H1 (cell line): ENCODE measurements at places on chromosomes 1 and 21. TPM values are rescaled to one million over a fixed set of nuclear protein-coding genes. Genes with fewer than 3 reads are reported as not detected.

Gene TFAP2E
- total RNA-seq, result 0.50 and 0.61 TPM in 2 replicates

GRCh38 chr1:220703305-220703704 is 13.1 kb downstream of the C1orf115 start:
- no peaks in the 10 kb centered on the region for H3K36me3 ChIP-seq
- H3K27me3 ChIP-seq, result no peaks in the 10 kb centered on the region
- DNase-seq, result no peak
- no peak overlapping the region for H3K4me3 ChIP-seq

GRCh38 chr1:10210841-10211804 is 753 bp downstream of the KIF1B start:
- no peaks in the 10 kb centered on the region for H3K27me3 ChIP-seq
- peak overlapping the region; percentile 72 for H3K27ac ChIP-seq
- peaks cover 4% of the 10 kb centered on the region; the same call in 1 of the 2 replicates for H3K4me1 ChIP-seq
- H3K4me3 ChIP-seq, result peak overlapping the region; percentile 93

DNA sequence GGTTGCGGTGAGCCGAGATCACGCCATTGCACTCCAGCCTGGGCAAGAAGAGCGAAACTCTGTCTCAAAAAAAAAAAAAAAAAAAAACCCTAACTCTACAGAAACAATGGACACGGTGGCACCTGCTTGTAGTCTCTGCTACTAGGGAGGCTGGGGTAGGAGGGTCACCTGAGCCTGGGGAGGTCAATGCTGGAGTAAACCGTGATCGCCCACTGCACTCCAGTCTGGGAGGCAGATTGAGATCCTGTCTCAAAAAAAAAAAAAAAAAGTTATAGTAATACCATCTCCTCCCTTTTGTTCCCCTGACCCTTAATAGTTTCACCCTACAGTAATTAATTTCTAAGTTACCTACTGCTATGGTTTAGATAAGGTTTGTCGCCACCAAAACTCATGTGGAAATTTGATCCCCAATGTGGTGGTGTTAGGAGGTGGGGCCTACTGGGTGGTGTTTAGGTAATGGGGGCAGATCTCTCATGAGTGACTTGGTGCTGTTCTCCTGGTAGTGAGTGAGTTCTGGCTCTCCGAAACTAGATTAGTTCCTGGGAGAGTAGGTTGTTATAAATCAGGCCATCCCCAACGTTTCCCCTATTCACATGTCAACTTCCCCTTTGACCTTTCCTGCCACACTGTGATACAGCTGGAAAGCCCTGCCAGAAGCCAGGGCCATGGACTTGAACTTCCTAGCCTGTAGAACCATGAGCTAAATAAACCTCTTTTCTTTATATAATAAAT is 9.8 kb downstream of the FBXO42 start:
- H3K4me3 ChIP-seq, result no peak overlapping the region
- H3K4me1 ChIP-seq, result no peaks in the 10 kb centered on the region
- H3K27me3 ChIP-seq, result no peaks in the 10 kb centered on the region
- DNase-seq, result no peak
- H3K27ac ChIP-seq, result no peak overlapping the region
- H3K36me3 ChIP-seq, result no peaks in the 10 kb centered on the region

GRCh38 chr1:151515265-151515664 is 4.1 kb downstream of the CGN start:
- H3K4me3 ChIP-seq, result no peak overlapping the region
- H3K36me3 ChIP-seq, result peaks cover 19% of the 10 kb centered on the region; the same call in 1 of the 2 replicates
- DNase-seq, result no peak

DNA sequence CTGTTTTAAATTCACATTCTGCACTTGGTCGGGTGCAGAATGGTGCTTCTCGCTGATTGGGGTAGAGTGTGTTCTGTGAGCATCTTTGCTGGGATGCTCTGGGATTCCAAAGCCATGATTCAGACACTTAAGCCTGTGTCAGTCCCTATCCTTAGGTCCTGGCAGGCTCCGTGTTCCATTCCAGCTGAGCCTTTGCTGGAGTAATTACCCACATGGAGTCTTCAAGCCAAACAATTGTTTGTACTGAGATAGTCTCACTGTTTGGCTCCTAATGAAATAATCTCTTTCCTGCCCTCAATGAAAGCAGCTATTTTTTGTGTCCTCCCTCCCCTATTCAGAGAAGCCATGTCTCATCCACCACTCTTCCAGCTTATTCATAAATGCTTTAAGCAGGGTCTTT is 18.7 kb downstream of the SMAP2 start:
- H3K36me3 ChIP-seq, result no peaks in the 10 kb centered on the region
- H3K27me3 ChIP-seq, result no peaks in the 10 kb centered on the region
- no peaks in the 10 kb centered on the region for H3K4me1 ChIP-seq
- no peak overlapping the region for H3K4me3 ChIP-seq

- H3K27ac ChIP-seq, result no peak overlapping the region
- H3K36me3 ChIP-seq, result no peaks in the 10 kb centered on the region
- H3K27me3 ChIP-seq, result no peaks in the 10 kb centered on the region
- no peak for DNase-seq
These were observed 260.6 kb downstream of the SMYD3 start for GRCh38 chr1:246246430-246246829.

Gene IL20
- not detected in 2 replicates for total RNA-seq

Gene GBP7
- total RNA-seq, result not detected in 2 replicates

GRCh38 chr1:113901191-113901590 is 3.4 kb downstream of the AP4B1 start:
- H3K4me1 ChIP-seq, result peaks cover 1% of the 10 kb centered on the region
- no peak overlapping the region for H3K27ac ChIP-seq

- H3K27ac ChIP-seq, result no peak overlapping the region
- H3K36me3 ChIP-seq, result no peaks in the 10 kb centered on the region
- no peak for DNase-seq
These were observed 83.7 kb upstream of the EDN2 start for GRCh38 chr1:41568204-41568603.

- H3K4me1 ChIP-seq, result peaks cover 3% of the 10 kb centered on the region; the same call in 1 of the 2 replicates
- H3K36me3 ChIP-seq, result no peaks in the 10 kb centered on the region
- H3K27me3 ChIP-seq, result no peaks in the 10 kb centered on the region
- DNase-seq, result peak; percentile 79
- H3K4me3 ChIP-seq, result no peak overlapping the region
These were observed 170.2 kb downstream of the PLPP3 start for GRCh38 chr1:56409112-56409691.

- H3K4me3 ChIP-seq, result no peak overlapping the region
- H3K4me1 ChIP-seq, result no peaks in the 10 kb centered on the region
- no peaks in the 10 kb centered on the region; the same call in 1 of the 2 replicates for H3K27me3 ChIP-seq
These were observed 39.6 kb downstream of the GFI1 start for GRCh38 chr1:92447033-92447681.

- H3K27me3 ChIP-seq, result no peaks in the 10 kb centered on the region
- H3K36me3 ChIP-seq, result no peaks in the 10 kb centered on the region
- H3K4me1 ChIP-seq, result no peaks in the 10 kb centered on the region
- H3K27ac ChIP-seq, result no peak overlapping the region
- no peak for DNase-seq
These were observed 223.2 kb upstream of the FOXD3 start for GRCh38 chr1:63099188-63099587.

DNA sequence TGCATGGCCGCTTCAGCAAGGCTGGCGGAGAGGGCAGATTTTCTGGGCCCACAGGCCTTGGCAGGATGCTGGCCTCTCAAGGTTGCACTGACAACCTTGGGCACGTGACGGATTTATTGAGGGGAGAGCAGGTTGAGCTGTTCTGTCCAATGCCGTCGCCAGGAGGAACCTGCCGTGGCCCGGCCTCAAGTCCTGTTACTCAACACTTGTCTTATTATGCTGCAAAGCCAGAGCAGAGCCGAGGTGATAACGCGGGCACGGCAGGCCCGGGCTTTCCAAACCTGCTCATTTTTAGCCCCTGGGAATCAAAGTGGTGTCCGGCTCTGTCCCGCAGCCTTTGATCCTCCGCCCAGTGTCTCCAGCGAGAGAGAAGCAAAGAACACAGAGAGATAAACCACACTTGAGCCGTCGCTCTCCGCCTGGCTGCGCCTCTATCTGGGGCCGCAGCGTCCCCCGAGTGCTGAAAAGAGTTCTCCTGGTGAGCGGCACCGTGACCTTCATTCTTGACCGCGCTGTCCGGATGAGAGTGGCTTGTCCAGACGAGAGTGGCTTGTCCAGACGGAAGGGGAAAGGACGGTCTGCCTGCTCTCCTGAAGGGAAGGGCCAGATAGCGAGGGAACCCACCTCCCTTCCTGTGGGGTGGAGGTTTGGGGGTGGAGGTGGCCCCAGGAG is 162.3 kb upstream of the ARHGEF16 start:
- no peak for DNase-seq
- H3K36me3 ChIP-seq, result no peaks in the 10 kb centered on the region
- H3K27me3 ChIP-seq, result no peaks in the 10 kb centered on the region
- no peak overlapping the region for H3K4me3 ChIP-seq

Gene NPHS2
- total RNA-seq, result not detected in 2 replicates

Gene ANKRD13C
- total RNA-seq, result 20.9 and 21.7 TPM in 2 replicates

GRCh38 chr1:212646588-212646987 is 38.0 kb downstream of the ATF3 start:
- no peak for DNase-seq
- no peaks in the 10 kb centered on the region for H3K4me1 ChIP-seq
- H3K27ac ChIP-seq, result no peak overlapping the region
- H3K4me3 ChIP-seq, result no peak overlapping the region
- H3K27me3 ChIP-seq, result no peaks in the 10 kb centered on the region
- H3K36me3 ChIP-seq, result no peaks in the 10 kb centered on the region

DNA sequence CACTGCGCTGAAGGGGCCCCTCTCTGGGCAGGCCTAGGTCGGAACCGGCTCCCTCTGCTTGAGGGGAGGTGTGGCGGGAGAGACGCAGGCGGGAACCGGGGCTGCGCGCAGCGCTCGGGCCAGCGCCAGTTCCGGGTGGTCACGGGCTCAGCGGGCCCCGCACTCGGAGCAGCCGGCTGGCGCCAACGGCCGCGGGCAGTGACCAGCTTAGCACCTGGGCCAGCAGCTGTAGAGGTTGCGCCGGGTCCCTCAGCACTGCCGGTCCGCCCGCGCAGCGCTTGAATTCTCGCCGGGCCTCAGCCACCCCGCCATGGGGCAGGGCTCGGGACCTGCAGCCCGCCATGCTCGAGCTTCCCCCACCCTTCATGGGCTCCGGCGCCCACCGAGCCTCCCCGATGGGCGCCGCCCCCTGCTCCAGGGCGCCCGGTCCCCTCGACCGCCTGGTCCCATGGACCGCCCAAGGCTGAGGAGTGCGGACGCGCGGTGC is 254.6 kb downstream of the COL11A1 start:
- no peaks in the 10 kb centered on the region for H3K36me3 ChIP-seq
- H3K27me3 ChIP-seq, result no peaks in the 10 kb centered on the region
- no peak overlapping the region for H3K4me3 ChIP-seq
- DNase-seq, result no peak
- H3K4me1 ChIP-seq, result no peaks in the 10 kb centered on the region

GRCh38 chr1:43622901-43623780 is 26.8 kb upstream of the KDM4A start:
- H3K4me1 ChIP-seq, result no peaks in the 10 kb centered on the region
- H3K4me3 ChIP-seq, result no peak overlapping the region
- H3K27ac ChIP-seq, result no peak overlapping the region
- no peak for DNase-seq
- peaks cover 31% of the 10 kb centered on the region for H3K36me3 ChIP-seq
- no peaks in the 10 kb centered on the region for H3K27me3 ChIP-seq

GRCh38 chr1:10431070-10431730 is 967 bp downstream of the CENPS start:
- H3K4me1 ChIP-seq, result no peaks in the 10 kb centered on the region
- H3K4me3 ChIP-seq, result peak overlapping the region; percentile 76
- H3K36me3 ChIP-seq, result no peaks in the 10 kb centered on the region
- peak overlapping the region; percentile 96; the same call in 1 of the 2 replicates for H3K27ac ChIP-seq
- no peaks in the 10 kb centered on the region for H3K27me3 ChIP-seq
- no peak for DNase-seq

Gene ST6GALNAC5
- total RNA-seq, result 6.2 and 9.3 TPM in 2 replicates

DNA sequence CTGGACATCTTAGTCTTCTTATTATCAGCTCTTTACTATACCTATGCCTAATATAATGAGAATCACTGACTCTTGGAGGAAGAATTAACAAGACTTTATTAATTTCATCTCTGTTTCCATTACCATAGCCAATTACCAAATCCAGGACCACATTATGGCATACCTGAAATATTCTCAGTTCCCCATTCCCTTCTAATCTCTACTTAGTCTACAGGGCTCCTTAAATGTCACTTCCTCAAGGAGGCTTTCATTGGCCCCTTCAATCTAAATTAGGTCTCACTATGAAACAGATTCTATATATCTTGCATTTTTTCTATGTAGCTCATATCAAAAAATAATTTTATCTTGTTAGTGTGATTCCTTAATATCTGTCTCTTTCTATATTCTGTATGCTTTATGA is 371.2 kb downstream of the PTBP2 start:
- no peak for DNase-seq
- H3K27me3 ChIP-seq, result no peaks in the 10 kb centered on the region
- no peaks in the 10 kb centered on the region for H3K4me1 ChIP-seq
- no peaks in the 10 kb centered on the region for H3K36me3 ChIP-seq

DNA sequence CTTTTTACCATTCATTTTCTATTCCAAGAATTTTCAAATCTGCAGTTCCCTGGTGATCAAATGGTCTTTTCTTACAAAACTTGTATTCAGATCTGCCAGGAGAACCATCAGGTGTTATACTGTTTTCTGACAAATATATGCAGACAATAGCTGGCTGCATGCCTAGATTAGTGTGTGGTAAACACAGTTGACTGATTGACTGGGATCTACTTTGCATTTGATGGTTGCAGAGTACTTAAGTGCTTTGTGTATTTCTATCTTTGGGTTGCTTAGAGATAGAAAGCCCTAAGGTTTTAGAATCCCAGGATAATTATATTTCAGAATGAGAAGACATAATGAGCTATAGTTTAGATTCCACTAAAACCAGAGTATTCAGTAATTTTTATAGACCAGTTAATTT is 102.0 kb upstream of the CHODL start:
- H3K4me1 ChIP-seq, result no peaks in the 10 kb centered on the region
- H3K27ac ChIP-seq, result no peak overlapping the region
- no peak for DNase-seq
- H3K4me3 ChIP-seq, result no peak overlapping the region

- H3K27me3 ChIP-seq, result no peaks in the 10 kb centered on the region
- H3K4me3 ChIP-seq, result no peak overlapping the region
- no peaks in the 10 kb centered on the region for H3K4me1 ChIP-seq
- DNase-seq, result no peak
- H3K36me3 ChIP-seq, result no peaks in the 10 kb centered on the region
These were observed 9.5 kb downstream of the DPT start for GRCh38 chr1:168719306-168720111.

Gene IPO9
- 122 and 124 TPM in 2 replicates for total RNA-seq

GRCh38 chr1:24020025-24020424 is 39.9 kb upstream of the SRSF10 start:
- no peaks in the 10 kb centered on the region for H3K27me3 ChIP-seq
- no peak overlapping the region for H3K27ac ChIP-seq

DNA sequence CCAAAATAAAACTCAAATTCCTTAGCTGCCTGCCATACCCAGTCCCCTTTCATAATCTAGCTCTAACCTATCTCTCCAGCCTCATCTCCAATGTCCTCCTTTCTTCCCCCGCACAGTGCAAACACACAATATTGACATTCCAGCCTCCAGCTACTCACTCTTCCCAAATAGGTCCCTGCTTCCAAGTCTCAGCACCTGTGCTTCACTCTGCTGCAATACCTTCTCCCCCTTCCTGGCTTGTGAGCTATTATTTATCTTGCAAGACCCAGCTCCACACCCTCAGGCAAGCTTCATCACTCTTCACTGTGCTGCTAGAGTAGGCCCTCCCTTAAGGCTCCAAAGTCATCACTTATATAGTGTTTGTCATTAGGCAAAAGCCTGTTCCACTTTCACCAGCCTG is 9.7 kb downstream of the PLPP3 start:
- no peak overlapping the region for H3K27ac ChIP-seq
- no peaks in the 10 kb centered on the region for H3K27me3 ChIP-seq
- H3K4me3 ChIP-seq, result no peak overlapping the region
- no peaks in the 10 kb centered on the region for H3K36me3 ChIP-seq
